ENCODE measurements at places on chromosomes 5 and 9.

DNA sequence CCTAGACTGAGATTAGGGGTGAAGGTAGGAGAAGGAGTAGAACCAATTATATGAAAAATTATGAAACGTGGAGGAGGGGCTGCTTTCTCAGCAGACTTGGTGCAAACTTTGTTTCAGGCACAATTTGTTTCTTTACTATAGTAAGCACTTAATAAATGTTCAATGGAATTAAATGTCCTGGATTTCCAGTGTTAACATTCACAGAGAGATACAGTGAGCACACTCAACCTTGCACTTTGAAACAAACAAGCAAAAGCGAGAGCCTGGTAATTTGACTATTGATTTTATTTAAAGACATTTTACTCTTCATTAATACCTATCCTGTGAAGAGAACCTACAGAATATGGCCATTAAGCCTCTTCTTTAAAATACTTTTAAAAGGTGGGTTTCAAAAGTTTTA is 933 bp downstream of the LECT2 start:
- no peak for DNase-seq

DNA sequence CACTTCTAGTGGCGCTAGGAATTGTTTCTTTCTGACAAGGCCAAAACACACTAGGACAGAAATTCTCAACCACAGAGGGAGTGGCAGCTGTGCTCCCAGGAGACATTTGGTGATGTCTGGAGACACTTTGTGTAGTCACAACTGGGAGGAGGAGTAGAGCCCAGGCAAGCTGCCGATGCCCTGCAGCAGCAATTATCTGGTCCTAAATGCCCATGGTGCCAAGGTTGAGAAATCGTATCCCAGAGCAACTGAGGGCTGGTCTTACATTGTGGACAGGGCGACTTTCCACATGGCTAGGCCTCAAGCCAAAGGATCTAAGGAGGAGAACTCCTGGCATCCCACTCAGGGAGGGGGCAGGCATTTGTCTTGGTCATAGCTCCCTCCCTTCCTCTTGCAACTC is 259.9 kb downstream of the GADD45G start:
- DNase-seq, result no peak

DNA sequence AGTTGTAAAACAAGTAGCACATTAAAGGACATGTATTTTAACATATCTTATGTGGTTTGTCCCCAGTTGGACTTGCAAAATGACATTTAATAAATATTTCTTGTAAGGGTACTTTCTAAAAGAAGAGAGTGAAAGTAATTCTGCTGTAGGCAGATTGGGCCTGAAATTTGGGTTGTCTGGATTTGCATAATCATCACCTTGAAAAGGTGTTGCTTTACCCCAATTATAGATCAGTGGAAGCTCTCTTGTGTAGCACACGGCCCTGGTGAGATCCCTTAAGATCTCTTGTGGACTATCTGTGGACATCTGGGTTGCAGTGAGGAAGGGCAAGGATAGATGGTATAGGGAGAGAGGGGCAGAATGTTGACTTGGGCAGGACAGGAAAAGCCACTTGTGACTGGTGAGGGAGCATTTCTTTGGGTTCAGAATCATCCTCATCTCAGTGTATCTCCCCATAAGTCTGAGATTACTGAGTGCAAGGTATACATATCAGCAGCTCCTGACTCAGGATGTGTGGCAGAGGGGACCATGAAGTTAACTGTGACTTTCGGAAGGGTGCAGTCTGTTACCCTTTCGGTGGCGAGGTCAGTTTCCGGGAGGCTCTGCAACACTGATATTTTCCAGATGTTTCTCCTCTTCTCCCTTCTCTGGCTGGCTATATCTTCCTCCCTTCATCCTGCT is 2.0 kb upstream of the TNFAIP8 start:
- DNase-seq, result no peak

DNA sequence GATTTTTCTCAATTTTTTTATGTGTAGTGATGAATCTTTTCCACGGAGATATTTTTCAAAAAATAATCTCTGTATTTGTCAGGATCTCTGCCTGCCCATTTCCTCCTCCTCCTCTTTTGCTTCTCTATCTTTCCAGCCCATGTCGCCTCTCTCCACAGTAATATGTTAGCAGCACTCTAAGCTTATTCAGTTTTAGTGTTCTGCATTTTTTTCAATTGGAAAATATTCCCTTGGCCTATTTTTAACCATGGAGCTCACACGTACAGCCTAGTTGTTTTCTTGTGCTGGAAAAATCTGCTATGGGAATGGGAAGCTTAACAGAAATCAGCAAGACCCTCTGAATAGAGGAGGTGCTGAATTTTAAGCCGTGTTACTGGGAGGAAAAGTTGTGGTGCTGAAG is 16.3 kb downstream of the TRPC7 start:
- DNase-seq, result no peak

GRCh38 chr9:104748359-104749031 is 1.0 kb downstream of the NIPSNAP3A start:
- DNase-seq, result no peak

- peak; percentile 49 for DNase-seq
Measured at GRCh38 chr9:132250324-132251262, 88.7 kb downstream of the NTNG2 start.

DNA sequence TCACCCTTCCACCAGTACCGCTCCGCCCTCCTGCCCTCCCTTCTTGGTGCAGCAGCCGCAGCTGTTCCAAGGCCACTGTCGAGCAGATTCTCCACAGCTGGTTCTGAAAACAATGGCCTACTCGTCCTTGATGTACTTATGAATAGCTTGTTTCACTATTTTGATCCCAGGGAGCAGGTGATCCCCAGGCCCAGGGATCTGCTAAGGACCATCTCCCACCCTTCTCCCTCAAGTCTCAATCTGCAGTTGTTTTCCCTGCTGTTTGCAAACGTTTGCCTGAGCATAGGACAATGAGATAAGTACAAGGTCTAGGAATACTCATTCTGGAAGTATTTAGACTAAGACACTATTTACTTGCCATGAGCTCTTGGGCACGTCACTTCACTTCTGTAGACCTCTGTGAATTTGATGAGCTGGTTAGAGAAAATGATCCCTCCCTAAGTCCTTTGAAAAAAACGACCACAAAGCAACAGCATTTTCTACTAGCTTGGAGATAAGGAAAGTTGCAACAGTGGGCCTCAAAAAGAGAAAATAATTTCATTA is 1.8 kb downstream of the LURAP1L start:
- peak; percentile 90 for DNase-seq

DNA sequence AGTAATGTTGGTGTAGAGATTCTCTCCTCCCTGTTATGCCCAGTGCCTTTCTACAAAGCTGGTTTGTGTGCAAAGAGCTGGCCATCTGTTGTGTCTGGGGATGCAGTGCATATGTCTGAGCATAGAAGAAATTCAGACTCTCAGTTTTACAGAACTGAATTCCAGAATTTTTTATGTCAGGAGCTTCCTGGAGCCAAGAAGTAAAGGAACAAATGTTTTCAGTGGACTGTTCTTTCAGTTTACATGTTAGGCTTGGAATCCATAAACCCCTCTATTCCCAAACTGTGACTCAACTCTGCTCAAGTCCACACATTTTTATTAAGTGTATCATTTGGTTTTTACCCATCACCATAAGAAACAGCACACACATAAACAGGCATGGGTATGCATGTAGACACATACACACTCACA is 366.0 kb downstream of the BRINP1 start:
- no peak for DNase-seq

DNA sequence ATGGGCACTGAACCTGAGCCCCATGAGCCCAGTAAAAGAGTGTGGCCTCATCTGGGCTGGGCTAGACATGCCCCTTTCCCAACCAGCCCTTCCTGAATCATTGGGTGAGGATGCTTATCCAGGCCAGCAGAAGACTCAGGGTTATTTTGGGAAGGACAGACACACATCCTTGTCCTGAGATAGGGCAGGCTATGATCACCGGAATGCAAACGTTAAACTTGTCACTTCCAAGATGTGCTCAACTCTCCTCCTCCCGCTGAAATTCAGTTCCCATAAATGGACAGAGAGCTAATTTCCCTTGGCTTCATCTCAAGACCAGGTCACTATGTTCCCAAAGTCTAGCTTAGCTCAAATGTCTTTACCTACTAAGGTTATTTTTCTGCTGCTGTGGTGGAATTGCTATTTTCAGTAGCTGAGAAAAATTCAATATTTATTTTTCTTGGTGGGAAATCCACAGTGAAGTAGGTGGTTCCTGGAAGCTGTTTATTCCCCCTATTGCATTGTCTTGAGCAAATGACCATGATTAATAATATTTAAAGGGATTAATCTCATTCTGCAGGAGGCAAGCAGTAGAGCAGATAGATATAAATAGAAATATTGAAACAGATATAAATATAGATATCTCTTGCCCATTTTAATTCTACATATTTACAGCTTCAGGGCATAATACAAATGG is 70.0 kb downstream of the NXNL2 start:
- no peak for DNase-seq

DNA sequence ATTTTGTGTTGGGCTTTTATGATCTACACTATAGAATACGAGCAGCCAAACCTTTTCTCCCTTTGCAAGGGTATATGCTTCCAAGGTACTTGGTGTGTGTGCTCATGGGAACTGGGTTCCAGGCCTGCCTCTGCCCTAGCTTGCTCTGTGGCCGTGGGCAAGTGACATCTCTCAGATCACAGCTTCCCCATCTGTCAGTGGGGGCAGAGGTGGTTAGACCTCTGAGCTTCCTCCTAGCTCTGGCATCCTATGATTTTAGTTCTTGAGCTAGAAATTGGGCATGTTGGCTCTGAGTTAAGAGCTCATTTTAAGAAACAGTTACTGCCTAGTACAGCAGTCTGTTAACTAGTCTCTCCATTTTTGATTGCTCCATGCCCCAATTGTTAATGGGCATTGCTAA is 12.5 kb upstream of the CCNJL start:
- DNase-seq, result no peak

DNA sequence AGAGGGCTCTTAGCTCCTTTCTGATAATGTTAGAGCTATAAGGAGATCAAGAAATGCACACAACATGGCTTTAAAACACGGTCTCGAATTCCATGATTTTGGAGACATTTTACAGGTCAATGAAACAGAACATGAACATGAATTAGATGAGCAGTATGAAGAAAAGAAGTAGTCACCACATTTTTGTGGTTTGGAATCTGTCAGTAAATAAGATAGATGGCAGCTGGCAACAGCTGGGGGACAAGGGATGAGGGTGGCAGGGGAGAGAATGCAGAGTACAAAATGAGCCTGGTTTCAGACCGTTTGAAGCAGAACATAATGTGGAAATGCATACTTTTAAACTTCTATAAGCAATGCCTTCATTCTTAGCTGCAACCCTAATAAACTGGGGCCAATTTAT is 107.1 kb downstream of the OXCT1 start:
- no peak for DNase-seq

DNA sequence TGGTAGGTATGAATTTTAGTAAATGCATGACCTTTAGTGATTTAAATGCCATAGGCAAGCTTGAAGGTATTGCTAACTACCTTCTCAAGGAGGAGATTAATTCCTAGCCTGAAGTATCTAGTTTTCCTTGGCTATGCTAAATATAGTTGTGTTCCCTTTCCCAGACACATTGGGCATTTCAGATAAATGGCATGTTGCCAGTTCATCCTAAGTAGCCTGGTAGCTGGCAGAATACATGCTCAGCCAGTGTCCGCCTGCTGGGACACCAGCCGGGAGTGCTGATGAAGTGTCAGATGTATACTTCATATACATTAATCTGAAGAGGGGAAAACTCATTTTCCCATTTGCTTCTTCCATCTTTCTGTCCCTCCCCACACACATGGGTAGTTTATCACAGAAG is 196.9 kb downstream of the MAST4 start:
- no peak for DNase-seq

DNA sequence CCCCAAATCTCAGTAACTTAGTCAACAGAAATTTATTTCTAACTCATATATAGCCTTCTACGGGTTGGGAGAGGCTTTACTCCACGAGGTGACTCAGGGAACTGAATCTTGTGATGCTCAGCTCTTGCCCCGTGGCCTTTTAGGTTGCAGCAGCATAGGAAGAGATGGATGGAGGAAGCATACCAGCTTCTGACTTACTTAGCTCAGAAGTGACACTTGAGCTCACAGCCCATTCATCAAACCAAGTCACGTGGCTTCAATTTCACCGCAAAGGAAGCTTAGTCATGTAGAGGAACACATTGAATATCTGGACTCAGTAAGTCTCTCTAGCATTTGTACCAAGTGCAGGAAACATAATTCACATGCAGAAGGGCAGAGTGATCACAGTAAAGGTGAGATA is 124.1 kb upstream of the KCNN2 start:
- no peak for DNase-seq

DNA sequence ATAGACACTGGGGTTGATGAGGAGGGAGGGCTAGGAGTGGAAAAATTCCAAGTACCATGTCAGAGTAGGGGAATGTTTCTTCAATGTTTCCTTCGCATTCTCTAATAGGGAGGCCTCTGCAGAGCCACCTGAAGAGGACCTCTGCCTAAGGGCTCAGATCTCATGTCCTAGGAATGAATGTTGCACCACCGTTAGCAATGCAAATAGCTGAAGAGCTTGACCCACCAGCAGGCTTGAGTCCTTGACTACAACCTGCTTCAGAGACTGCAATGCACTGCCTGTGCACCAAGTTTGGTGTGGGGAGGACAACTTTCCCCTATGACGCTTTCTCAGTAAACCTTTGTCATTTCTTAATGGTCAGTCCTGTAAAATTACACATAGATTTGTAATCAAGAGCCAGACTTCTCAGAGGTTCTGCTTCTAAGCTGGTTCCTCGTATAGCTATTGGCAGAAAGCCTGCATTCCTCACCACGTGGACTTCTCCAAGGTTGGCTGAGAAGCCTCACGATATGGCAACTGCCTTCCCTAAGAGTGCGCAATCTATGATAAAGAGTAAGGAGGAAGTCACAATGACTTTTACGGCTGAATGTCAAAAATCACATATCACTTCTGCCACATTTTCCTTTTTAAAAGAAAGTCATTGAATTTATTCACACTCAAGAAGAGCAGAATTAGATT is 600.7 kb upstream of the PTGER4 start:
- DNase-seq, result no peak

- no peak for DNase-seq
Measured at GRCh38 chr9:80707120-80707519, 982.2 kb downstream of the TLE1 start.

Data from ascending aorta (tissue), 2 donors.